Heart right ventricle (tissue), 16 donors: ENCODE measurements at places on chromosomes 12 and 14.

DNA sequence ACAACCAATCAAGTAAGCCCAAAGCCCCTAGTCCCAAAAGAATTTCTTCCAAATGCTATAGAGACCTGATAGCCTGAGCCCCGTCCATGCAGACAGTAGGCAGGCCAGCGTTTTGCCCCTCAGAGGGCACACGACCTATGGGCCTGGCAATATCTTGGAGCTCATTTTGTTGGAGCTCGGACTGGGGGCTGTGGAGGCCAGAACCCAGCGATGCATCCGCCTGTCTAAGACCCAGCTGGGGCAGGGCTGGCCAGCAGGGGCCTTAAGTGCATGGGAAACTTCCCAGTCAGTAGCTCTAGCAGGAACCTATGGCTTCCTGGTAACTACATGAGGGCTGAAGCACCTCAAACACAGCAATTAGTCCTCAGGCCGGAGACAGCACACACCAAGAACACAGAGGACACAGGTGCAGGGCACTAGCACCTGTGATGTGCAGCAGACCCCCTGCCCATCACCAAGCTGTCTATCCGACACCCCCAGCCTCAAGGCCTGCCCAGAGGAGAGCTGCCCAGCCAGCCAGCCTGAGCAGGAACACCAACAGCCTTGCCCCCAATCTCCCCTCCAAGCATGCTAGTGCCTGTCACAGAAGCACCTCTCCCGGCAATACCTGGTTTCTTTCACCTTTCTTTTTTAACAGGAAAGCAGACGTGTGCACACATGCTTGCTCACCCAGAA is 50.8 kb downstream of the ARL6IP4 start:
- DNase-seq, result no peak

GRCh38 chr14:60757567-60758002 is 23.0 kb downstream of the MNAT1 start:
- no peak for DNase-seq

- no peak for DNase-seq
These were observed 17.7 kb upstream of the CD27 start for GRCh38 chr12:6426882-6427671.

DNA sequence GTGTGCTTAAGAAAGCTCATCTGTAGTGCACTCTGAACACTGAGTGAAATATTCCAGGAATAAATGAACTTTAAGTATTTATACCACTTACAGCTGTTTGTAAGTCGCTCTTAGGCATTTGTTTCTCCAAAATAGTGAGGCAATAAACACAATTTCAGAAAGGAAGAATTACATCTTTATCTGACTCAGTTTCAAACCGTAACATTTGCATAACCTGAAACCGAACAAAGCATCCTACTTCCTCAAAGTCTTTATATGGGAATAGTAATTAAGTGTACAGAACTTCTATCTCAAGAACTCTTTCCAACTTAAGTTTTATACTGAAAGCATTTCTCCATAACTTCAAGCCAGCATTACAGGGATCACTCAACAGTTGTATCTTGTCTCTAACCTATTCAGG is 58.4 kb downstream of the SOX5 start:
- no peak for DNase-seq

GRCh38 chr14:50065583-50065982 is 50.8 kb downstream of the VCPKMT start:
- no peak for DNase-seq

- no peak for DNase-seq
These were observed 681 bp downstream of the TSHR start for GRCh38 chr14:80956102-80956501.

DNA sequence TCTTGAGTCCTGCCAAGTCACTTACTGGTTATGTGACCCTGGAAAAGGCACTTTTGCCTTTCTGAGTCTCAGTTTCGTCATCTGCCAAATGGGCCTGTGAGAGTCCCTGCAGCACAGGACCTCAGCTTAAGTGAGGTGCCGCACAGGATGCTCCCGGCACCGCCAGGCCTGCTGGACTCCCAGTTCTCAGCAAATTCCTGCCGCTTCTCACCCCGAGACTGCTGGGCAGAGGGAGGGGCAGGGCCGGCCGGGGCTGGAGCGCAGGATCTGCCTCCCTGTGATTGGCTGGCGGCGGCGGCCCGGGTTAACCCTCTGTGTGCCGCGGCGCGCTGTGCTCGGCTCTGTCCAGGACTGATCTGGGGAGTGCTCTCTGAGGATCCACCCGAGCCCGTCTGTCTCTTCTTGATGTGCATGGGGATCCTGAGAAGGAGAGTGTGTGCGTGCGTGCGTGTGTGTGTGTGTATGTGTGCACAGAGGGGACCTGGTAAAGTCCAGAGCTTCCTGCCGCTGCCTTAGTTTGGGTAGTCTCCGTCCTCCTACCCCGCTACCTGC is 8.6 kb downstream of the SETD1B start:
- no peak for DNase-seq

- no peak for DNase-seq
These were observed 74.8 kb upstream of the PYGL start for GRCh38 chr14:51019089-51019488.

GRCh38 chr12:93908846-93909567 is 231.8 kb downstream of the CRADD start:
- DNase-seq, result no peak

DNA sequence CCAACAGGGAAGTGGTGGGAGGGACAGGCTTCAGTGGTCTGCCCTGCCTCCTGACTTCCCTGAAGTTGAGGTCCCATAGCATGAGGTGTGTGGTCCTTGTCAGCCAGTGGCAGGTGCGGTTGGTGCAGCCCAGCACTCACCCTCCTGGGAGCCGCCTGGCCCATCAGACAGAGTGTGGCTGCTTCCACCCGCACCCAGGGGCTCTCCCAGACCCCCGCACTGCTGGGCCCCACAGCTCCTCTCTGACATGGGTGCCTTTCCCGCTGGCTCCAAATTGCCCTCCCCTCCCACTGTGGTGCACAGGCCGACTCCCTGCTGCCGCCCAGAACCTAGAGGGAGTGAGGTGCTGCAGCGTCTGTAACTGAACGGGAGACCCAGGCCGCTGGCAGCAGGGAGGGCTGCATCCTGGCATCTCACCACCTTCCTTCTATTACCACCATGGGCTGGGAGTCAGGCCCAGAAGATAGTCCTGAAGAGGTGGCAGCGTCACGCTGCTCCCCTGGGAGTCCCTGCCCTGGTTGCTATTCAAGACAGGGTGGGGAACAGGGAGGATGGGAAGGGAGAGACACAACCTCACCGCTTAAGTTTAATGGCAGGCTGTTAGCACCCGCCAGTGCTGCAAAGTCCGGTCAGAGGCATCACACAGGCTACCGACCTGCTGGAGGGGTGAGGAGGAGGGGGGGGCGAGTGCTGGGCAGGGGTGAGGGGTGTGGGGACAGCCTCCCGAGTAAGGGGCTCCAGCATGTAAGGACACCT is 180.6 kb upstream of the PRMT8 start:
- no peak for DNase-seq

DNA sequence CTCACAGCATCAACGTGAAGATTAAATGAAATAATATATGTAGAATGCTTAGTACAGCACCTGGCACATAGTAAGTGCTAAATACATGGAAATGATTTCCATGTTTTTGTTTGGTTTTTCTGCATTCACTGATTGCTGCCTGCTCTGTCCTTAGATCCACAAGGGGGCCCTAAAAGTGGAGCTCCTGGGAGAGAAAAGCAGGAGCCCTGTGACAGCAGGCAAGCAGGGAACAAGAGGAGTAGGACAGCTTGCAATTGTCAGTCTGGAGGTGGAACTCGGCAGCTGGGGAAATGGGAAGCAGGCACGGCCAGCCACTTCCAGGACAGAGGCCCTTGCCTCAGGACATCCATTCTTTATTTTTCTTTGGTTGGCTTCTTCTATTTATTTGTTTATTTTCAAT is 292.9 kb downstream of the BMP4 start:
- peak; percentile 30 for DNase-seq

- peak; percentile 18 for DNase-seq
These were observed 1.3 kb upstream of the RNU7-1 start for GRCh38 chr12:6942331-6942665.

GRCh38 chr12:109717390-109718357 is 4.0 kb downstream of the FAM222A start:
- no peak for DNase-seq

DNA sequence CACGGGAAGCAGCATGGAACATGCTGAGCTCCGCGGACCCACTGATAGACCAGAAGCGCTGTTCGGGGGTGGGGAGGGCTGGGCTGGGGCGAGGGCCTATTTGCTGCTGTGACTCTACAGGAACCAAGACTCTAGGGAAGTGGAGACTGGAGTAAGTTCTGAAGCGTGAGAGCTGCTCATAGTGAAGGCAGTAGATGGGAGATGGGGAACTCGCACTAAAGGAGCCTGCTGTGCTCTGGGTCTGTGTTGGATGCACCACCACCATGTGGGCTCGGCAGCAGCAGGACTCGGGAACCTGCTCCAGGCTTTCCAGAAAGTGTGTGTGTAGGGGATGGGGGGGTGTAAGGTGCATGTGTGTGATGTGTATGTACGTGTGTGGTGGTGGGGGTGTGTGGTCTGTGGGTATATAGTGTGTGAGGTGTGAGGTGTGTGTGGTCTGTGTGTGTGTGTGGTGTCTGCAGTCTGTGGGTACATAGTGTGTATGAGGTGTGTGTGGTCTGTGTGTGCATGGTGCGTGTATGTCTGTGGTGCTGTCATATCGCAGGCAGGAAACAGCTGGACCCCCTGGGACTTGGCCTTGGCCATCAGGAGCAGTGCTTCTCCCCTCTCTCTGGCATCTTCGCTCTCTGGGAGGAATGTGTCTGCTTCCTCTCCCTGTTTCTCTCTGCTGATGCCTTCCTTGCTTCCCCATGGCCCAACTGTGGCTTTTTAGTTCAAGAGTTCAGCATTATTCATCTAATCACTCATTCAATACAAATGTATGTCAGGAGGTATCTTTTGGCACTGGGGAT is 378.9 kb downstream of the FUT8 start:
- no peak for DNase-seq

DNA sequence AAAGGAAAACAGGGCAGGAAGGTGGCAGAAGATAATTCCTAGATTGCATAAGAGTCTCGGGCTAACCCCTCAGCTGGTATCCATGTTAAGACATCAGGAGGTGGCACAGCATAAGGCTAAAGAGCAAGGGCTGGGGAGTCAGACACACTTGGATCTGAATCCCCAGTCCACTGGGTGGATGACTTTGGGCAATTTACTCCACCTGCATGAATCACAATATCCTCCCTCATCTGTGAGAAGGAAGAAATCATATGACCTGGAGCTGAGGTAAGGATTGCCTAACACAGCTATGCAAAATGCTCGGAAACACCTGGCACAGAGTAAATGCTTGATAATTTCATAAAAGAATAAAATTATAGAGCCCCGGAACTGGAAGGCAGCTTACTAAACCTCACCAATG is 217.9 kb downstream of the PIK3C2G start:
- DNase-seq, result no peak

- no peak for DNase-seq
These were observed 169.7 kb downstream of the CALM1 start for GRCh38 chr14:90566481-90566880.
